T-helper 2 cell (primary cell): ENCODE measurements at places on chromosomes 3 and 15.

- DNase-seq = no peak
Measured at GRCh38 chr3:127988770-127989557, 63.3 kb upstream of the SEC61A1 start.

GRCh38 chr3:49006408-49007067 lies 653 bp upstream of the WDR6 start:
- DNase-seq = no peak

- DNase-seq = no peak
Measured at GRCh38 chr15:101027273-101027901, 108.2 kb downstream of the LRRK1 start.

GRCh38 chr3:147415874-147416273 lies 6.7 kb downstream of the ZIC1 start:
- DNase-seq = no peak

- DNase-seq = no peak
Measured at GRCh38 chr15:32698773-32699390, 18.9 kb upstream of the GREM1 start.

GRCh38 chr15:78257681-78258080 lies 6.7 kb upstream of the DNAJA4 start:
- DNase-seq = no peak

- no peak for DNase-seq
Measured at GRCh38 chr15:97959724-97960363, 659 bp upstream of the ARRDC4 start.

DNA sequence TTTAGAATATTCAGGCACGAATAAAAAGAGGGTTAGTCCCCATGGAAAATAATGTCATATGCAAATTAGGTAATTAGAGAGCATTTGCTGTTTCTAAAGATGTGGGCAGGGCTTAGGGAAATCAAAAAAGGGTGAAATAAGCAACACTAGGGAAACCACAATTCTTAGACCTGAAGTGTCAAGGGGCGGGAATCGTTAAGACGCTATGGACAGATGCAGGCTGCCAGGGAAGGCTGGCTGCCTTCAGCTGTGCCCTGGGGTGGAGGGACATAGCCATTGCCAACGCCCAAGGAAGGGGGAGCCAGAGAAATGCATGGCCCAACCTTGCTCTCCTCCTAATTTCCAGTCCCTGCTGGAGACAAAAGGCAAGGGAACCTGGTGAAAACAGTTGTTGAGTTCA lies 141.7 kb upstream of the PROK2 start:
- DNase-seq = no peak

DNA sequence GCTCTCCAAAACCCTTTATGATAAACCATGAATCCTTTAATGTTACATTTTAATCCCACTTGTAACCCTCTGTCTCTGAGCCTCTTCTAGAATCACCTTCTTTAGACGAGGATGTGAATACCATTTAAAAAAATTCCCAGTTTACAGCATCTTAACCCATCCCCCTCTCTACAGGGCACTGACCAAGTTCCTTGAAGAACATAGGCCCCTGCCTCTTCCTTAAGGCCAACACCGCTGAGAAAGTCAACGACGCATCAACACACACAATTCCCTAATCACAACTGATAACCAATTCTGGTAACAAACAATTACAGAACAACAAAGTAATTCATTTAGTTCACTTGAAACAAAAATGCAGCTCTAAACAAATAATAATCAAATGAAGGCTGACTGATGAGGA lies 130.3 kb downstream of the DLG1 start:
- no peak for DNase-seq

- DNase-seq = no peak
Measured at GRCh38 chr3:183129243-183129642, 29.9 kb upstream of the MCCC1 start.

DNA sequence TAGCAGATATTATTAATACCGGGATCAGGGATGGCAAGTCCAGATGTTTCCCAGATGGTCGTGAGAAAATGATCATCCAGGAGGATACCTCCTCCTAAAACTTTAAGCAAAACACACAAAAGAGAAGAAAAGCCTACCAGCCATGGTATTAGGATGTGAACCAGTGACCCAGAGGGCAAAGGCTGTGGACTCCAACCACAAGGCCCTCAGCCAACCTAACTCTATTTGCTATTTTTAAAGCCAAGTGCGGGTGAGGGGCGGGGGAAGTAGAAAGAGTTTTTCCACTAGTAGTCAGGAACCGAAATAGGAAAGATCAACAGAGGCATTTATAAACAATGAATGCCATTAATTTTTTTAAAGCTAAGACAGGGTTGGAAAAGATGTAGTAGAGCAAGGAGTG lies 77.4 kb downstream of the STAC start:
- DNase-seq = no peak

DNA sequence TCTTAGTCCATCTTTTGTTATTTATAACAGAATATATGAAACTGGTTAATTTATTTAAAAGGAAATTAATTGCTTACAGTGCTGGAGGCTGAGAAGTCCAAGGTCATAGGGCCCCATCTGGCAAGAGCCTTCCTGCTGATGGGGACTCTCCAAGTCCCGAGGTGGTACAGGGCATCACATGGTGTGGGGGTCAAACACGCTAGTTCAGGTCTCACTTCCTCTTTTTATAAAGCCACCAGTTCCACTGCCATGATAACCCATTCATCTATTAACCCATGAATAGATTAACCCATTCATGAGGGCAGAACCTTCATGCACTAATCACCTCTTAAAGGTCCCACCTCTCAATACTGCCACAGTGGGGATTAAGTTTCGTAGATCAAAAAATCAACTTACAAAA lies 659.3 kb downstream of the NAALADL2 start:
- no peak for DNase-seq

GRCh38 chr15:25715536-25716413 lies 147.4 kb downstream of the ATP10A start:
- no peak for DNase-seq

DNA sequence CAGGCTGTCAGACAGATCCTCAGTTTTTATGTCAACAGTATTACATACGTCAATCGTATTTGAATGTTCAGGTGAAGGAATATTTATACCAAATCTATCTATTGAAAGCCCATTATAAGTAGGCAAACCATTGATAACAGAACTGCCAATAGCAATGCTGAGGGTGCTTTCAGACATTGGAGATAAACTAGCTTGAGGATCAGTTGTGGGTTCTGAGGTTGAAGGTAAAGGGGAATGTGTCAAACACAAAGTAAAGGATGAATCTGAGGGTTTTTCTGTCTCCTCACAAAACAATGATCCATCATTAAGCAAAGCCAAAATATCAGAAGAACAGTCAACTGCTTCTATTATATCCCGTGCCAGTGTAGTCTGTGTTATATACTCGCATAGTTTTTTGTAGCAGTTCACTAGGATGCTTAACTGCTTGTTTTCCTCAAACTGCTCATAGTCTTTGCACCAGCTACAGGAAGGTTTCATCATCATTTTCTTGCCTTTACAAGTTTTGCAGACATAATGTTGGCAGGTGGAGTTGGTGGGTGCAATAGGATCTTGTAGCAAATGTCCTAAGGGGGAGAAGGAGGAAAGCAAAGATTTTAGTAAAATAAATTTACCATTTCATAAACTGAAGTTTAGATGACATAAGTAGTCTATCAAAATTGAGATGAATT lies 43.8 kb downstream of the MSL2 start:
- DNase-seq = no peak

- peak; percentile 98 for DNase-seq
Measured at GRCh38 chr15:63191895-63192618, 2.7 kb downstream of the RAB8B start.

- no peak for DNase-seq
Measured at GRCh38 chr15:77426871-77427270, 6.2 kb downstream of the HMG20A start.

GRCh38 chr15:77085297-77085696 lies 14.4 kb upstream of the TSPAN3 start:
- DNase-seq = no peak

GRCh38 chr15:35181538-35181937 lies 96.4 kb upstream of the NANOGP8 start:
- no peak for DNase-seq

- DNase-seq = peak; percentile 58
Measured at GRCh38 chr15:84734794-84735479, 13.5 kb upstream of the ZNF592 start.

DNA sequence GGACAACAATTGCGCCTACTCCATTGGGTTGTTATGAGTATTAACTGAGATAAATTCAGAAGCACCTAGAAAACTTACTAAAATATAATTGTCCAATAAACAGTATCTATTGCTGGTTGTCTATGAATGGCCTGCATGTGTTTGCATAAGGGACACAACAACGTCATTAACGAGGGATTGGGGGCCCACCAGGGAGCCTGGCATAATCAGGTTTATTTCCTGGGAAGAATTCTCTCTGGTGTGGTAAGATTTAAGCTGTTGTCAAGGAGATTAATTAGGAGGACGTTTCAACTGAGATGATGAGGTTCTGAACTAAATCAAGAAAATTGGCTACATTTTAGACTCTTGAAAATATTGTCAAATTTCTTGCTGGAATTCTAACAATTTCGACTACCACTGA lies 176.1 kb upstream of the CDIN1 start:
- DNase-seq = no peak

GRCh38 chr3:84547971-84548970 lies 410.5 kb upstream of the CADM2 start:
- DNase-seq = no peak

DNA sequence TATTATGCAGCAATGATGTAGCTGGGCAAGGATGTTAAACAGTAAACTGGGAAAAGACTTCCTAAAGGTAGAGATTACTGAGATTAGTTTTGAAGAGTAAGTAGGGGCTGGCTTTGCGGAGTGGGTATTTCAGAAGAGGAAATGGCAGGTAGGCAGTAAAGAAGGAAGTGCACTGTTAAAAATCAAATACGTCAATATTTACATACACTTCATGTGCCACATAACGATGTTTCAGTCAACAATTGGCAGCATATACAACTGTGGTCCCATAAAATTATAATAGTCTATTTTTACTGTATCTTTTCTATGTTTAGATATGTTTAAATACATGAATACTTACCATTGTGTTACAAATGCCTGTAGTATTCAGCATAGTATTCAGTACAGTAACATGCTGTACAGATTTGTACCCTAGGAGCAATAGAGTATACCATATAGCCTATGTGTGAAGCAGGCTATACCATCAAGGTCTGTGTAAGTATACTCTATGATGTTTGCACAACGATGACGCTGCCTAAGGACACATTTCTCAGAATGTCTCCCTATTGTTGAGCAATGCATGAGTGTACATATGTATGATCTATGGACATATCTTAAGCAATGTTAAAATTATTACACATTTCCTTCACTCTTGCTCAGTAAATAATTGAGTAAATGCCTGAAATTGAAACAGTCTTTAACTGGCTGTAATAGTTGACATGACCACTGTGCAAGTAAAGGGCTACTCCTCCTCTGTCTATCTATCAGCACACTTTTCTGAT lies 196.7 kb downstream of the ISL2 start:
- no peak for DNase-seq

GRCh38 chr3:34275811-34276210 lies 477.4 kb downstream of the PDCD6IP start:
- DNase-seq = no peak

DNA sequence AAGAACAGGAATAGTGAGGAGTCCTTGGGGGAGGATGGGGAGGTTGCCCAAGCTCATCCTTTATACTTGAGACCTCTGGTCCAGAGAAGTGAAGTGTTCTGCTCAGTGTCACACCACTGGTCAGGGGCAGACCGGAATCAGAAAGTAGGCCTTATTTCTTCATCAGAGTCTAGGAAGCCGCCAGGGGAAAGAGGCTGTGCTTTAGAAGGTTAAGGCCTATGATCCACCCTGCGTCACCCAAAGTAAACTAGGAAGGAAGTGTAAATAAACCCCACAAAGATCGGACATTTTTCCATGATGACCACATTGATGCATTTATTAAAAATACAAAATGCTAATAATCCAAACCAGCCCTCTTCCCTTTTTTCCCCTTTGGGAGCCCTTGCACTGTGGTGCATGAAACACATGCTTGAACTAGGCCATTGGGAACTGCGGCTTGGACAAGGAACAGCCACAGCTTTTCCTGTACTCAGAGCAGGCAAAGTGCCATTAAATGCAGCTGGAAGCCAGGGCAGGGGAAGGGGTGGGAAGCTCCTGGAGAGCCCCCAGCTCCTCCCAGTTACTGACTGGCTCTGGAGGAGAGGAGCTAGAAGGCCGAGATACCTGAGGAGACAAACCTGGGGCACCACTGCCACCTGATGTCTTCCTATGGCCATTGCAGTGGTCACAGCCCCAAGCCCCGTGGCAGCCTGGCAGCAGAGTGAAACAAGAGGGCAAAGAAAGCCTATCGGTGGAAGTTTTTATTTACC lies 37.0 kb downstream of the CDC25A start:
- DNase-seq = peak; percentile 27

DNA sequence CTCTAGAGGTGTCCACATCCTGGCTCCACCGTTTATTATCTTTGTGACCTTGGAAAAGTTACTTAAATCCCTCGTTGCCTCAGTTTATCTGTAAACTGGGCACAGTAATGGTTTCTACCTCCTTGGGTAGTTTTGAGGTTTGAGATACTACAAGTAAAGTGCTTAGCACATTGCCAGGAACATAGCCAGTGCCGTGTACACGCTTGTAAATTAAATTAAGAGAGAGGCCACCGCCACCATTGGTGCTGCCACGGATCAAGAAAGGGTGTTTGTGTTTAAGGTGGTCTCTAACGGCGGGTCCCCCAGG lies 5.8 kb upstream of the WNT7A start:
- no peak for DNase-seq

DNA sequence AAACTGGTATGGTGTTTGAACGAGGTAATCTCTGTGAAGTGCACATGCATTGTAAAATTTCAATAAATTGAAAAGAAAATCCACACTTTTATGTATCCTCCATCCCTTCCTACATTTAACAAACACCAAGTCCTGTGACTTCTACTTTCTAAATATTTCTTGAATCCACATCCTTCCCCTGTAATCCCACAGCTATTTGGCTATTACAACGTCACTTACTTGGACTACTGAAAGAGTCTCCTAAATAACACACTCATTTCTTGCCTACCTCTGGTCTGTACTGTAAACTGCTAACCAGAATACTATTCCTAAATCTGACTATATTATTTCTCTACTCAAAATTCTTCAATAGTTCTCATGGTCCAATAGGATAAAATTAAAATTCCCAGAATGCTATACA lies 176.1 kb downstream of the NEK10 start:
- DNase-seq = no peak

DNA sequence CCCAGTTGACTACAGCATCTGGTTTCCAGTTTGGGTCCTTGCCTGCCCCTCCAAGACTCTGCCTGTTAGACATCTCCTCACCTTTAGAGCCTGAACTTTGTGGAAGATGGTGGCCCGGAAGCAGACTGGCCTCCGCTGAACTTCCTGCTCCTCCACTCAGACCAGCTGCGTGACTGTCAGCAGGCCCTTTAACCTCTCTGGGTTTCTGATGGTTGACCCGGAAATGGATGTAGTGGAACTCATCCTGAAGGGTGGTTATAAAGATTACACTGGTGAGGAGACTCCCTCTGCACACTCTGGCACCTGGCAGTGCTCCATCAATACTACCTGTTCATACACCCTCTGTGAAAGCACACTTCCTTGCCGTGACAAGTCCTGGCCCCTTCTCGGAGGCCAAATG lies 151.9 kb upstream of the TLE3 start:
- no peak for DNase-seq

GRCh38 chr15:80041494-80042253 lies 17.8 kb upstream of the ZFAND6 start:
- no peak for DNase-seq

- no peak for DNase-seq
Measured at GRCh38 chr3:100019719-100020118, 94.6 kb downstream of the FILIP1L start.
